ENCODE measurements at places on chromosomes 5 and 9. TPM values are rescaled to one million over a fixed set of nuclear protein-coding genes. Genes with fewer than 3 reads are reported as not detected.

FOXB2 gene
- total RNA-seq, result not detected

PKD2L2 gene
- not detected for total RNA-seq

ITK gene
- 0.13 TPM for total RNA-seq

ANKRD18A gene
- 14.8 TPM for total RNA-seq

PLEKHG4B gene
- 1.1 TPM for total RNA-seq

TMED9 gene
- 284 TPM for total RNA-seq
